Jurkat, Clone E6-1 (cell line): ENCODE measurements at places on chromosomes 3 and 15.

GRCh38 chr3:67981077-67981476 is 326.7 kb upstream of the SUCLG2 start:
- no peak for DNase-seq

- DNase-seq: no peak
Observed at GRCh38 chr3:12318758-12319621, 30.1 kb downstream of the PPARG start.

GRCh38 chr15:80662129-80662528 is 33.0 kb upstream of the ABHD17C start:
- no peak for DNase-seq

DNA sequence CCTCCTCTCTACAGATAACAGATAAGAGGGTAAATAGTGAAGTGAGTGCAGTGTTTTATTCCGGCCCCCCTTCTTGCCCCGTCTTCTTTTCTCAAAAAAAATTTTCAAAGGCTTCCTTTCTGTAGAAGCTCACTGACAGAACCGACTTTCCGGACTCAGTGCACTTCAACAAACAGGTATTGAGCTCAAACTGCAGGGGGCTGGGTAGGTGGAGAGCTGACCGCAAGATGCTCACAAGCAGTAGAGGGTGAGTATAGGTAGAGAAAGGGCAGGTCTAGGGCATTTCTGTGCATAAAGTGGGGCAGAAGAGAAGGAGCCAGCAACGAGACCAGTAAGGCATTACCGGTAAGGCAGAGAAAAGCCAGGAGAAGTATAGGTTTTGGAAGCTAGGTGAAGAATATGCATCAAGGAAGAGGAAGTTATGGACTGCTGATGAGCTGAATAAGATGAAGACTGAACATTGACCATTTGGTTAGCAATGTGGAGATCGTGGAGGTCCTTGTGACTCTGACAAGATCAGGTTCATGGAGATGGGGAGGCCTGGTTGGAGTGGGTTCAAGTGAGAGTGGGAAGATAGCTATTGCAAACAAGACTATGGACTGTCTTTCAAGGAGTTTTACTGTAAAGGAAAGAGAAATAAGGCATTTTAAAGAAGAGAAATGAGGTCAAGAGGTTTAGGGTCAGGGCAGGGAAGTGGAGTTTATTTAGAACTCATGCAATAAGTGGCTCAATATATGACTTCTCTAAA is 97.4 kb downstream of the ST6GAL1 start:
- DNase-seq: peak; percentile 68

- no peak for DNase-seq
Observed at GRCh38 chr3:139074565-139075115, 29.9 kb upstream of the PRR23C start.

GRCh38 chr3:111325160-111325718 is 216.8 kb upstream of the CD96 start:
- DNase-seq: no peak

- DNase-seq: no peak
Observed at GRCh38 chr3:10928961-10929471, 63.5 kb upstream of the SLC6A1 start.

- no peak for DNase-seq
Observed at GRCh38 chr15:47861111-47861903, 144.0 kb downstream of the SEMA6D start.

GRCh38 chr3:137165117-137165806 is 207.5 kb downstream of the IL20RB start:
- DNase-seq: no peak

DNA sequence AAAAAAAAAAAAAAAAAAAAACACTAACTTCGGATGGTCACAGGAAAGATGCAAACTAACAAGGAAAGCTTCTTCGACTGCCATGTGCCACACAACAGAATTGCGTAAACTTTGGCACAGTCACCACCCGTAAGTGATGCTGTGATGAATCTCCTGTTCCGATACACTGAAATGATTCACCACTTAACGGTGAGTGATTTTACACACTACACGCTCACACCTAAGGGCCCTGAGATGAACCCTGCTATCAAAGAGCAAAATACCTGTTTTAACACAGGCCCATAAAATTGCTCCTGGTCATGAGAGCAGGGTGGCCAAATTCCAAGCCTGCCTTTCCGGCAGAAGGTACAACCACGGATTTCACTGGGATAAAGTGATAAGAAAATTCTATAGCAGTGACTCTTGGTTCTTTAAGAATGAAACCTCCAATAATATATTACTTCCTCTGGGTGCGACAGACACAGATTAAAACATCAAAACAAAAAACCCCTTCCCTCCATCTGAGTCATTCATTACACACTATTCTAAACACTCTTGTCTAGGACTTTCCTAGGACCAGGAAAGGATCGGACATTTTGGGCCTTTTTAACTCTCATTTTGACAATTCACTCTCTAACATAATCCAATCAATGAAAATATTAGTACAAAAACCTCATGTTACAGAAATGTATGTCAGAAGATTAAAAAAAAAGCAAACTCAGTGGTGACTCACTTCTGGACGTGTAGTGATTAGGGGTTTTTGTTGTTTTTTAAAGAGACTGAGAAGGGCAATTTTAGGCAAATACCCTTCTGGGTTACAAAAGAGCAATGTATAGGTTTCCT is 28.3 kb downstream of the LRIG1 start:
- DNase-seq: no peak

- peak; percentile 89 for DNase-seq
Observed at GRCh38 chr3:101722394-101723173, 1.8 kb upstream of the CEP97 start.
